Neural crest cell (in vitro differentiated cells): ENCODE measurements at places on chromosomes 11 and 22. TPM values are rescaled to one million over a fixed set of nuclear protein-coding genes. Genes with fewer than 3 reads are reported as not detected.

- DNase-seq: peak; percentile 28
These were observed 17.3 kb downstream of the APOL2 start for GRCh38 chr22:36221799-36222751.

The OR5M8 gene
- total RNA-seq: not detected in 2 replicates

GRCh38 chr11:121890946-121891515 is 225.0 kb downstream of the BLID start:
- no peak for DNase-seq

- DNase-seq: peak; percentile 38
These were observed 19.3 kb upstream of the SHISAL1 start for GRCh38 chr22:44331881-44332714.

DNA sequence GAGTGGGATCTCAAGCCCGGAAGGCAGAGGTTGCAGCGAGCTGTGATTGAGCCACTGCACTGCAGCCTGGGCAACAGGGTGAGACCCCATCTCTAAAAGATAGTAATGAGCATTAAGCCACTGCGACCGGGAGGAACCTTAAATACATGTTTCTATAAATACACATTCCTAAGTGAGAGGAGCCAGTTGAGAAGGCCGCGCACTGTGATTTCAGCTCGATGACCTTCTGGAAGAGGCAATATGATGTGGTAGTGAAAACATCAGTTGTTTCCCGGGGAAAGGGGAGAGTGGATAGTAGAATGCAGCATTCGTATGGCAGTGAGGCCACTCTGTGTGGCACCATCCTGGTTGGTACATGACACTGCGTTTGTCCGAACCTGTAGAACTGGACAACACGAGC is 18.0 kb downstream of the PTDSS2 start:
- no peak for DNase-seq

The MYO18B gene
- not detected in 2 replicates for total RNA-seq

DNA sequence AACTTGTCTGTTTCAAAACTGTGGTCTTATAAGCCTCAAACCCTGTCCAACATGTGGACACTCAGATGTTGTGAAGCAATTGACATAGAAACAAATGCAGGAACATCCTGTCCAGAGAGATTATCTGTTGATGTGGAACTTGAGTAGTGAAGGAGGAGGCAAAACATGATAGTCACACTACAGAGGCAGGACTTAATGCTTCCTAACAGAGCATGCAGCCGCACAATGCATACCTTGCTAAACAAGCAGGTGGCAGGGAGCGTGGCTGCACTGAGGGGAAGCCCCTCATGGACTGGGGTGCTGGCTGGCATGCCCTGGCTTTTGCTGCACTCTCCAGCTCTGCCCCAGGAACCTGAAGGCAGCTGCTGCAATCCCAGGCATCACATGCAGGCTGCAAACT is 5.3 kb downstream of the C22orf39 start:
- DNase-seq: no peak

GRCh38 chr11:102050927-102051575 is 3.8 kb downstream of the CFAP300 start:
- DNase-seq: no peak

- no peak for DNase-seq
These were observed 107.0 kb upstream of the SESN3 start for GRCh38 chr11:95337972-95338429.

- DNase-seq: no peak
These were observed 1228.6 kb downstream of the LRRC4C start for GRCh38 chr11:40230821-40231220.

DNA sequence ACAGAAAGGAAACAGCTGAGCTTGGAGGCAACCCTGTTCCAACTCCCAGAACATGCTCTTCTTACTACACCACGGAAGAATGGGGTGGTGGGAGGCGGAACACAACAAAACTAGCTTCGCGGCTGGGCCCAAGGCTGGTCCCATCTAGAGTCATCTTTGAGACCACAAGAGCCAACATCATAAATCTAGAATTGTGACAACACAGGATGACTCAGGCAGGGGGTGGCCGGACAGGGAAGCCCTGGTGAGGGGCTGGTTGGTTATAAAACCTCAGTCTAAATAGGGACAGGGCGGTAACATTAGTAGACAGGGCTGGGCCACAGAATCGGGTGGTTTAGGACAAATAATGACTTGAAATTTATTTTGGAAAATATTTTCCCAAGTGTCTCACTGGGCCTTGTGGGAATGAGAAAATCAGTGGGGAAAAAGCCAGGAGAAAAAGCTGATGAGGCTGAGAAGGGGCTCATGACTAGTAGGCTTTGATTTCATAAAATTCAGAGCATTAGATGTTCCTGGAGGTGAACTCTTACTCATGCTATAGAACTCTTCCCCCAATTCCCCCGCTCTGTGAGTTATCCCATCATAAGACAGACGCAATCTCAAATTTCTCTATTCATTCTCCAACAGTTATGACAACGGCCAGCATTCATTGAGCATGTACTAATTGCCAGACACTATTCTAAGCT is 151.8 kb upstream of the TIMP3 start:
- DNase-seq: no peak

GRCh38 chr11:40149721-40150120 is 1309.7 kb downstream of the LRRC4C start:
- DNase-seq: no peak

GRCh38 chr11:87804176-87804575 is 371.1 kb downstream of the RAB38 start:
- no peak for DNase-seq

- DNase-seq: no peak
These were observed 126.7 kb downstream of the CTTN start for GRCh38 chr11:70525006-70525405.

DNA sequence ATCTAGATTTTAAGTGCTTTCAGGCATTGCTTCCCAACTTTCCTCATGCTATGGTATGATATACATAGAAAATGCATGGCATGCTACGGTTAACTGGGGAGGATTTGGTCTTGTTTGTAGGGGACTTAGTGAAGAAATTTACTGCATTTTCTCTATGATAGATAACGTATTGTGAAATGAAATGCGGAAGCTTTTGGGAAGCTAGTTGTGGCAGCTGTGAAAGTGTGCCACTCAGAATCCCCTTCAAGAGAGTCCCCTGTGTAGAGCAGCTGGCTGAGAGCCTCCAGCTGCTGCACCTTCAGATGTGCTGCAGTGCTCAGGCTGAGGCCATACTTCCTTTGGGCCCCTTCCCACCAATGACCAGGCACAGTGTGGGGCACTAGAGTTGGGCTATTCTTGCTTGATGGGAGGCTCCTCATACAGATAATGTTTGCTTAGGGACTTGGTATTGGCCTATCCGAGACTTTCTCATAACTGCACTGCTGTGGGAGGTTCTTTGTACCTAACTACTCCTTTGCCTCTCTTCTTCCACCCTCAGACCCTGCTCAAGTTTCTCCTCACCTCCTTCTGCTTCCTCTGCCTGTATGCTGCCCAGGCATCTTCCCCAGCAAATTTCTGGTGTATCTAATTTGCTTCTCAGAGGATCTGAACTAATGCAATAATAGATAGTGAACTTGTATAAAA is 67.3 kb downstream of the HIPK3 start:
- DNase-seq: no peak

- peak; percentile 58 for DNase-seq
These were observed 5.3 kb upstream of the OR52M1 start for GRCh38 chr11:4539603-4540219.

The RIMBP3C gene
- 1.0 and 1.4 TPM in 2 replicates for total RNA-seq

GRCh38 chr22:47411006-47411405 is 648.6 kb downstream of the TBC1D22A start:
- no peak for DNase-seq

DNA sequence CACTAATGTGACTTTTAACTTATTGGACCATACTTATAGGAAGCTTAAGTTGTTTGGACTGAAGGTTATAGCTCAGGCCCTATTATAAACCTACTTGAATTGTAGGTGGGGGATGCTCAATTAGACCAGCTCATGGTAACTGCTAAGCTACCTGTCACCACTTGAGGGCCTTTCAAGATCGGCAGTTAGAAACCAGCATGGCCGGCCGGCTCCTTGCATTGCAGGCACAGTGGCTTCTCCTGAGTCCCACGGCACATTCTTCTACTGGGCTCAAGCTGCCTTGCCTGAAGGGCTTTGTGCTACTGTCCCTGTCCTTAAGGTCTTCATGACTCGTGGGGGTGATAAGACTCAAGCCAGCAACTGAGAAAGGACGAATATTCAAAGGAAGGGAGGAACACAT is 70.8 kb downstream of the TBC1D22A start:
- DNase-seq: no peak
